ENCODE measurements at places on chromosomes 1 and 21.

GRCh38 chr1:153670257-153670858 is 435 bp downstream of the ILF2 start:
- DNase-seq = no peak

DNA sequence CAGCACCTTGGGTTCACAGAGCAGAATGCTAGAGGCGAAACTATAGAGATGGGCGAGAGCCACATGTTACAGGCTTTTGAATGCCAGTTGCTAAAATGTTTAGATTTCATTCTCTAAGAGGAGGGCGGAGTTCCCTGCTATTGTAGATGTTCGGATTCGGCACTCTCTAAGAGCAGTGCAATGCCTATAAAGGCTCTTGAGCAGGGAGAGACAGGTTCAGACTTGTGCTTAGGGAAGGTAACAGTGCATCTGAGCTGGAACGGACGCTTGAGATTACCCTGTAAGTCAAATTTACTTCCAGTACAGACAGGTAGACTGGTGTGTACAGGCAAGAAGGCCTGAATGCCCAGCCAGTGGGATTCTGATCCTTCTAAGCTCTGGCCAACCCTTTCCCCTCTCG is 15.3 kb downstream of the LURAP1 start:
- DNase-seq = no peak

GRCh38 chr1:193335806-193336428 is 149.5 kb upstream of the B3GALT2 start:
- no peak for DNase-seq

DNA sequence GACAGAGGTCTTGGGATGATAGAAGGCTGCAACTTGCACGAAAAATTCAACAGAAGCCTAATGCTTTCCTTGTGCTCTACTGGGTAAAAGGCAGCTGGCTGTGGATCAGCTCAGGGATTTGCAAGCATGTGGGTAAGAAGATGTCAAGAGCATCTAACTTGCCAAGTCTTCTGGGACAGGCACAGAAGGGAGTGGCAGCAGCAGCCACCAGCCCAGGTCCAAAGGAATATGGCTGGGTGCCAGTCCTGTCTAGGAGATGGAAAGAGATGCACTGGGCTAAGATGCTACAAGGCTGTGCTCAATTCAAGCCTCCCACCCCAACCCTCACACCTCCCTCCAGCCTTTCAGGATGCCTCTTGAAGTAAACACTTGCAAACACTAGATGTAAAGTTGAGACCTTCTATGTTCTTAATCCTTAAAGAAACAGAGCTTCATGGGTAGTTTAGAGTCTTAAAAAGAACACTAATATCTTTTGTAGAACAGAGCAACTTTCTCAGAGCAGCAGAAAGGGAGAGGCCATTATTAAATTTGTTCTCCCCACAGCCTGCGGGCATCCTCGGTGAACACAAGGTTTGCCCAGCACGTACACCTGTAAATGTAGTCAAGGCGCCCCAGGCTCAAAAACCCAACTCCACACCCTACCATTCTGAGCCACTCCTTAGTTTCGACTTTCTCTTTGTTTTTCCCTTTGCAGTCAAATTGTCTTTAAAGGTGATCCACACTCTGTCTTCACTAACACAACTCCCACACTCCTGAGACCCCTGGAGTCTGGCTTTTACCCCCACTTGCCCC is 64.6 kb upstream of the BCAR3 start:
- DNase-seq = no peak

- no peak for DNase-seq
These were observed 94.6 kb downstream of the TGFB2 start for GRCh38 chr1:218439541-218440295.

DNA sequence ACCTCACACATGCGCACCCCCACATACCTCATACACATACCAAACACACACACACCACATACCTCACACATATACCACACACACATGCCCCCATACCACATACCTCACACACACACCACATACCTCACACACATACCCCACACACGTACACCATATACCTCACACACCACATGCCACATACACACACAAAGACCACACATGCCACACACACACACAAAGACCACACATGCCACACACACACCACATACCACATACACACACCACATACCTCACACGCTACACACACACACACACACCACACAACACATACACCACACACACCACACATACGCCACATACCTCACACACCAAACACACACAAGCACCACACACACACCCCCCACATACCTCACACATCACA is 30.0 kb downstream of the HIVEP3 start:
- DNase-seq = peak; percentile 14

- DNase-seq = no peak
These were observed 854.6 kb upstream of the NEGR1 start for GRCh38 chr1:73136975-73137374.

GRCh38 chr1:55531644-55532043 is 316.5 kb upstream of the USP24 start:
- DNase-seq = no peak

GRCh38 chr1:93093332-93094006 is 14.4 kb downstream of the MTF2 start:
- no peak for DNase-seq

GRCh38 chr1:172283766-172284165 is 136.7 kb upstream of the C1orf105 start:
- DNase-seq = no peak

- no peak for DNase-seq
These were observed 2.6 kb downstream of the PUM1 start for GRCh38 chr1:31062867-31063380.
